Left kidney (tissue), 8 donors: ENCODE measurements at places on chromosomes 16 and 17.

- DNase-seq, result no peak
Measured at GRCh38 chr17:41367426-41368075, 2.1 kb downstream of the KRT33B start.

DNA sequence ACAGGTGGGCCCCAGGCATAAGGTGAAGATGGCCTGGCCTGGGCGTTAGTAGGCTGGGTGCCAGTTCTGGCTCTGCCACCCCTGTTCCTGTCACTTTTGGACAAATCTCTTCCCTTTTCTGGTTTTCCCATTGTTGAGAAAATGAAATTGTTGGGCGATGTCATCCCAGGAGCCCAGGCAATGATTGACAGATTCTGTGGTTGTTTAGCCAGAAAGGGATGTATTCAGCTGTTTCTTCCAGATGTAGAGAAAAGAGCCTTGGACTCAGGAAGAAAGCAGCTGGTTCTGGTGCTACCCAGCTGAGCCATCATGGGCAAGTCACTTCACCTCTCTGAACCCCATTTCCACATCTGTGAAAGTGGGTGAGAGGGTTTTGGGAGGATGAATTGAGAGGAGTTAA is 60.1 kb upstream of the MRTFB start:
- no peak for DNase-seq

GRCh38 chr17:83056583-83057396 is 22.6 kb upstream of the METRNL start:
- DNase-seq, result no peak

DNA sequence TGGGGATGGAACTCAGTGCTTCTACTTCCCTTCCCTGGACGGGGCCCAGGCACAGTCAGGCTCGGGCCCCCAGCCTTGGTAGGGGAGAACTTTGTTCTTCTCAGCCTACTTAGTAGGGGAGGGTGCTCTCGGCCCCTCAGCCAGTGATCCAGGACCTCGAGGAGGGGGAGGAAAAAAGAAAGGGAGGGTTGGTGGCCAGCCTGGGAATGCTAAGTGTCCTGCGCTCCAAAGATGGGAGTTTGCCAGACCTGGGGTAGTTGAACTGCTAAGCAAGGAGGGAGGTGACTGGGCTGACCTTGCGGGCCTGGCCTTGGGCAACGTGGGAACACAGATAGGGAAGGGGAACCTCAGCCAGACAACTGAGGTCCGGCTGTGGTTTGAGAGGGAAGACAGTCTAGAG is 12.2 kb downstream of the ADGRG1 start:
- DNase-seq, result no peak

GRCh38 chr17:32928586-32929535 is 908 bp downstream of the TMEM98 start:
- peak; percentile 68 for DNase-seq

- DNase-seq, result no peak
Measured at GRCh38 chr16:66523861-66524354, 26.0 kb downstream of the TK2 start.

- no peak for DNase-seq
Measured at GRCh38 chr17:48412841-48413240, 17.2 kb downstream of the SKAP1 start.
